ENCODE measurements at places on chromosomes 5 and 9.

DNA sequence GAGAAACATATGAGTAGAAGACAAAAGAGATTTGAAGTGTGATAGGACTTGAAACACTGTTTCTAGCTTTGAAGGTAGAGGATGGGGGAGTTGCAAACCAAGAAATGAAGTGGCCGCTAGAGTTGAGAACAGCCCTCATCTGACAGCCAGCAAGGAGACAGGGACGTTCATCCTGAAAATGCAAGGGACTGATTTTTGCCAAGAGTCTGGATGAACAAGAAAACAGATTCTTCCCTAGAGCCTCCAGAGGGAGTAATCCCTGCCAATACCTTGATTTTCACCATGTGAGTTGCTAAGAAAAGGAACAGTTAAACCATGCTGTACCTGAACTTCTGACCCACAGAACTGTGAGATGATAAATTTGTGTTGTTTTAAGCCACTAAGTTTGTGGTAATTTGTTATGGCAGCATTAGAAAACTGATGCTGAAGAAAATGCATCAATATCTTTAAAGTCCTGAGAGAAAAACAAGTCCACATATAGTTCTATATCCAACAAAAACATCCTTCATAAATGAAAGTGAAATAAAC lies 154.0 kb upstream of the ADAMTSL1 start:
- DNase-seq: peak; percentile 25

DNA sequence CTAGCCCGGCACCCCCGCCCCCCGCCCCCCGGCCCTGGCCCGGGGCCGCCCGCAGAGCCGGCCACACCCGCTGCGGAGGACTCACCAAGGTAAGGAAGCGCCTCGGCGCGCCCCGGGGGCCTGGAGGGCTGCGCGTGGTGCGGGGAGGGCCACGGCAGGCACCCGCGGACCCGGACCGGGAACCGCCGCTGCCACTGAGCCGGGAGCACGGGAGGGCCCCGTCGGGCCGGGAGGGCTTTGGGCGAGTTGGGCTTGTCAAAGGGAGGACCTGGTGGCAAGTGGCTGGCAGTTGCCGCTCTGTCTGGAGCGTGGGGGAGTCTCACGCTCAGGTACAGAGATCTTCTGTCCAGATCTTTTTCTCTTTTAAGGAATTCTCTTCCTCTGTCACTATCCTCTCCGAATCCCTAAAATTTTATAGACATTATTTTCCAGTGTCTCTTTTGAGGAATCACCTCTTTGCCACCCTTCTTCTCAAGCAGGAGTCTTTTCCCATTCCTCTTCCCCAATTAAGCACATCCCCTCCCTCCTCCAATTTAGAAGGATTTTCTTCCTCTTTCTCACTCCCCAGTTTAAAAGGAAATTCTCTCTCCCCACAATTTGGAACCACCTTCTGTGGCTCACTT lies 11.3 kb upstream of the LHX2 start:
- DNase-seq: no peak

GRCh38 chr9:16925426-16925825 lies 55.0 kb upstream of the BNC2 start:
- peak; percentile 32 for DNase-seq

DNA sequence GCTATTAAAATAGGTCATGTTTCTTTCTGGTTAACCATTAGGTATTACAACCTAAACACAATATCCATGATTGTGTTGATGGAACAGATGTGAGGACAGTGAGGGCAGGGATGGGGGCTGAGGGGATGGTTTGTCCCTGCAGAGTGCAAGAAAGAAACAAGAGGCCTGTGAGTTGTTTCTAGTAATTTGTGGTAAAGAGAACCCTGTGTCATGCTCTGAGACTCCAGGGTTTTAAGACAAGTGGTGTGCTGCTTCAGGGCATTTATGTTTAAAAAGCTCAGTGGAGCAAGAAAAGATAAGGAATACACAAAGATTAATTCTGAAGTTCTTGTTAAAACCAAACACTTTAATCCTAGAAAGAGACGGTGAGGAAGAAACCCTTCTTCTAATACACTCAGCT lies 656.5 kb downstream of the TLE1 start:
- DNase-seq: peak; percentile 5

- peak; percentile 29 for DNase-seq
Observed at GRCh38 chr9:33800886-33801285, 5.5 kb downstream of the PRSS3 start.

All from fibroblast of pulmonary artery (primary cell).